CD4-positive, CD25-positive, alpha-beta regulatory T cell (primary cell): ENCODE measurements at places on chromosomes 16 and 17.
A peak's percentile ranks its signal among the peaks of the same experiment; 100 is the strongest.

- DNase-seq: no peak
Observed at GRCh38 chr17:41777157-41777573, 9.3 kb downstream of the JUP start.

DNA sequence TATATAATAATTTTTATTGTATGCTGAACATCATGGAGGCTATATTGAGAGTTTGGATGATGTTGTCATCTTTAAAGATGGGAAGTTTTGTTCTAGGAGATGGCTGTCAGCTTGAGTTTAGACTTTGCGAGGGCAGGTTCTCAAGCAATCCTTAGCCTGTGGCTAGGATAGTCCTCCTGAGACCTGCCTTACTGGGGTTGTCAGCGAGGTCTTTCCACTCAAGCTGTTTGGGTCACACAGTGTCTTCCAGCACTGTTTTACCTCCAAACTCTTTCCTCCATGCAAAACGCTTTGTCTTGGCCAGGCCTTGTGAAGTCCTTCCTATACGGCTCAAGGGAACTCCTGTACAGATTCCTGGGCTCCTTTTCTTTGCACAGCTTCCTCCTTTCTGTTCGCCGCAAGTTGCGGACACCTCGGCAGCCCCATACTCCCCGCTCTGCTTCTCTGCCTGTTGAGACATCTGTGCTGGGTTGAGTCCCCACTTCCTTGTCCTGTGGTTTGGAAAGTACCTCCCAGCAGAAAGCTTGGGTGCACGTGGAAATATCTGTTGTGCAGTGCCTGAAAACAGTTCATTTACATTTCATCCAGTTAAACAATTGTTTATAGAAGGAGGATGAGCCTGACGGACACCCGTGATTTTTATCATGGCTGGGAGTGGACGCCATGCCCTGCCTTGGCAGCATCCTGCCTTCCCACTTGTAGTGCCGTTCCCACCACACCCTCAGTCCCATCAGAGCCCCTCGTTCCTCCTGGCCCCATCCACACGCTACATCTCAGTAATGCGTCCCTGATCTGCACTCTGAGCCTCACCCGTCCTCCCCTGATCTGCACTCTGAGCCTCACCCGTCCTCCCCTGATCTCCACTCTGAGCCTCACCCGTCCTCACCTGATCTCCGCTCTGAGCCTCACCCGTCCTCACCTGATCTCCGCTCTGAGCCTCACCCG, 55.0 kb upstream of the CBFA2T3 start:
- DNase-seq: peak; percentile 65

- no peak for DNase-seq
Observed at GRCh38 chr16:89393738-89394406, 96.5 kb downstream of the ANKRD11 start.

DNA sequence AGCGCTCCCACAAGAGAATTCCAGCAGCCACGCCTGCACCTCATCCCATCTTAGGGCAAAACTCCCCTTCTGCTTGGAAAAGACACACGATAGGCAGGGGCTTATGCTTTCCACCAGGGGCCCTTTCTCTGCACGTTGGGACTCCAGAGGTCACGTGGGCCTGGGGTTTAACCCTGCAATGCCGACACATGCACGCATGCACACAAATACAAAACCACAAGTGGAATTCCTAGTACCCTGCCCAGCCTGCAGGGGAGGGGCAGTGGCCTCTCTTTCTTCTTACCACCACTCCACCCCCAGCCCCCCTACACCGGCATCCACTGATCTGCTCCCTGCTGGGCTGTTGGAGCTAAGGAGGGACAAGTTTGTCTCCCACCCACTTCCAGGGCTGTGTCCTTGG, 16.8 kb upstream of the CCDC182 start:
- no peak for DNase-seq

DNA sequence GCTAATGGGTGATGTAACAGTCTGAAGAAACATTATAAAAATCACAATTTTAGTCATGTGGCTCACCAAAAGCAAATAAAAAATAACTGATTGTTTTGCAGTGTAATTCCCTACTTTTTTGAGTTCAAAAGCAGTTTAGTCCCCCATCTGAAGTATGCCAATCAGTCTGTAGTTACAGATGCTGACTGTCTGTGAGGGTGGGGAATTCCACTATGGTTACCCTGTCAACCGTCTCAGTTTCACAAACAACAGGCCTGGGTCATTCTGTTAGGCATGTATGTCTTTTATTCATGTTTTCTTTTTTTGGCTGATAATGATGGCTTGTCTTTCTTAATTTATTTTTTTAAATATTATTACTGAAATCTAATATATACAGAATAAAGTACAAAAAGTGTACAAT, 69.3 kb downstream of the STXBP4 start:
- DNase-seq: no peak

DNA sequence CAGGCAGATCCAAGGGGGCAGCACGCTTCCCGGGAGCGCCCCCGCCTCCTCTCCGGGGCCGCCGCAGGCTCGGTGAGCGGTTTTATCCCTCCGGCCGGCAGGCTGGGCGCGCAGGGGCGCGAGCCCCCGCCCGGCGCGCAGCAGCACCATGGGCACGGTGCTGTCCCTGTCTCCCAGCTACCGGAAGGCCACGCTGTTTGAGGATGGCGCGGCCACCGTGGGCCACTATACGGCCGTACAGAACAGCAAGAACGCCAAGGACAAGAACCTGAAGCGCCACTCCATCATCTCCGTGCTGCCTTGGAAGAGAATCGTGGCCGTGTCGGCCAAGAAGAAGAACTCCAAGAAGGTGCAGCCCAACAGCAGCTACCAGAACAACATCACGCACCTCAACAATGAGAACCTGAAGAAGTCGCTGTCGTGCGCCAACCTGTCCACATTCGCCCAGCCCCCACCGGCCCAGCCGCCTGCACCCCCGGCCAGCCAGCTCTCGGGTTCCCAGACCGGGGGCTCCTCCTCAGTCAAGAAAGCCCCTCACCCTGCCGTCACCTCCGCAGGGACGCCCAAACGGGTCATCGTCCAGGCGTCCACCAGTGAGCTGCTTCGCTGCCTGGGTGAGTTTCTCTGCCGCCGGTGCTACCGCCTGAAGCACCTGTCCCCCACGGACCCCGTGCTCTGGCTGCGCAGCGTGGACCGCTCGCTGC, 832 bp downstream of the CDK5R1 start:
- no peak for DNase-seq

DNA sequence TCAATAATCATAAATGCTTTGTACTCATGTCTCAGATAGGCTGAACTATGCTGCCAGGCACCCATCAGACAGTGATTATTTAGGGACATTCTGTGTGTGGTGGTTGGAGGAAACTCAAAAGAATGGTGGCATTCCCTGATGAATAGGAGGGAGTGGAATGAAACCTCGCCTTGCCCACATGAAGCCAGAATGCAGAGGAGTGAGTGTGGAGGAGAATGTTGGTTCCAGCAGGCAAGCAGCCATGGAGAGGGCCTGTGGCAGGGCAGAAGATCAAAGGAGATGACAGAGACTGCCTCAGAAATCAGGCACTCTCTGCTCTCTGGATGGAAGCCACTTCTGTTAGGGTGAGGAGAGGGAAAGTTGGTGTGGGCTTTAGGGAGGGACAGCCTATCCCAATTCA, 22.5 kb downstream of the KCTD19 start:
- DNase-seq: no peak

DNA sequence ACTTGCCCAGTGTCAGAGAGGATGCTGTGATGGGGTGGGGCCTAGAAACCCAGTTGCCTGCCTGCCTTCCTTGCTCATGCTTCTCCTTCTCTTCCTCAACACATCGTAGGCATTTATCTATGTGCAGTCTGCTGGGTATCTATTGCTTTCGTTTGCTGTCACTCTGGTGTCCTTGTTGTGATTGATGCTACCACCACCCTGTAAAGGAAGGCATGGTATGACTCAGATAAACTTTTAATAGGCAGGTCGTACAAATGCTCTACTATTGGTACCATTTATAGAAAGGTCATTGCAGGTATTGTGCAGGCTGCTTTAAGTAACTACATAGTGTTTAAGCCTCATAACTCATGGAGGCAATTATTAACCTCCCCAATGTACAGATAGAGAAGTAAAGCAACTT, 368.9 kb downstream of the UTP18 start:
- no peak for DNase-seq

- peak; percentile 44 for DNase-seq
Observed at GRCh38 chr17:80866050-80866793, 125.4 kb upstream of the CHMP6 start.

GRCh38 chr17:63189930-63190329, 223.9 kb downstream of the TANC2 start:
- no peak for DNase-seq

GRCh38 chr17:76188213-76189016, 47.4 kb upstream of the FOXJ1 start:
- DNase-seq: no peak

- no peak for DNase-seq
Observed at GRCh38 chr16:52487849-52488457, 59.0 kb downstream of the TOX3 start.
